ENCODE measurements at places on chromosomes 11 and 22.

- no peaks in the 10 kb centered on the region for H3K4me1 ChIP-seq
- no peaks in the 10 kb centered on the region for H3K27me3 ChIP-seq
- DNase-seq, result no peak
These were observed 62.3 kb upstream of the ANO5 start for GRCh38 chr11:22130462-22131053.

DNA sequence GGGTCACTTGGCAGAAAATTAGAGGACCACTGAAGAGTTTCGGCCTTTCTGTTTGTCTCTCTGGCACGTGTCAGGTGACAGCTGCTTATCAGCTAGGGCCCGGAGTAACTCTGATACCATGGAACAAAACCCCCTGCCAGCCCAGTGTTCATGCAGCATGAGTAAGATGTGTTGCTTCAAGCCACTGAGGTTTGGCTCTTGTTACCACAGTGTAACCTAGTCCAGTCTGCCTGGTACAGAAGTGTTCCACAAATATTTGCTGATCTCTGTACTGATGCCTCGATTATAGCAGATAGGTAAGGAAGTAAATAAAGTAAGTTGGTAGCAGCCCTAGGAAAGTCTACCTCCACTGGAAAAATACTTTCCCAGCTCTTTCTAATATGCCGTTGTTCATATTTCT lies 20.5 kb upstream of the ETS1 start:
- H3K27me3 ChIP-seq, result no peaks in the 10 kb centered on the region
- no peak overlapping the region for H3K27ac ChIP-seq
- H3K4me1 ChIP-seq, result peaks cover 43% of the 10 kb centered on the region

DNA sequence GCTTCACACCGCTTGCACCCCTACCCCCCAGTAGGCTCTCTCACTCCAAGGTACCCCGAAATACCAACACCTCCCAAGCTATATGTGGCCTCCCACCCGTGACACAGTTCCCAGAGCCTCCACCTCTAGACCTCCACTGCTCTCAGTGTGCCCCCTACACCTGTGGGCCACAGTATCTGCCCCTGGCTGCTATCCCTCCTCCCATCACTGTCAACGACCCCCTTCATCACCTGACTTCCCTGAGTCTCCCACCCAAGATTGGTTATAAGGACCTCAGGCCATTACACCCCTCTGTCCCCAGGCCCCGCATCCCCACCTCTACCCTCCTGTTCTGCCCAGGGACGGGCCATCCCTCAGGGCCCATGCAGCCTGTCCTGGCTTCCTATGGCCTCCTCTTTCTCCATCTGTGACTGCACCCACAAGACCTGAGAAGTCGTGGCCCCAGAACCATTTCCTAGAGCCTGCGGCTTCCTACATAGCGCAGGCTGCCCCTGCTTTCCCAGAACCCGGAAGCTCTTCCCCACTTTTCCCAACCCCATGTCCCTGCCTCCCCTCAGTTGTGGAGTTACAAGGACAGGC lies 734 bp downstream of the ACR start:
- DNase-seq, result no peak
- H3K27ac ChIP-seq, result no peak overlapping the region
- no peaks in the 10 kb centered on the region for H3K36me3 ChIP-seq
- peaks cover 6% of the 10 kb centered on the region for H3K4me1 ChIP-seq

- no peak overlapping the region for H3K27ac ChIP-seq
- peaks cover 2% of the 10 kb centered on the region for H3K36me3 ChIP-seq
- peaks cover 49% of the 10 kb centered on the region for H3K27me3 ChIP-seq
- peaks cover 11% of the 10 kb centered on the region for H3K4me1 ChIP-seq
These were observed 4.2 kb downstream of the RAB3IL1 start for GRCh38 chr11:61912991-61913698.

DNA sequence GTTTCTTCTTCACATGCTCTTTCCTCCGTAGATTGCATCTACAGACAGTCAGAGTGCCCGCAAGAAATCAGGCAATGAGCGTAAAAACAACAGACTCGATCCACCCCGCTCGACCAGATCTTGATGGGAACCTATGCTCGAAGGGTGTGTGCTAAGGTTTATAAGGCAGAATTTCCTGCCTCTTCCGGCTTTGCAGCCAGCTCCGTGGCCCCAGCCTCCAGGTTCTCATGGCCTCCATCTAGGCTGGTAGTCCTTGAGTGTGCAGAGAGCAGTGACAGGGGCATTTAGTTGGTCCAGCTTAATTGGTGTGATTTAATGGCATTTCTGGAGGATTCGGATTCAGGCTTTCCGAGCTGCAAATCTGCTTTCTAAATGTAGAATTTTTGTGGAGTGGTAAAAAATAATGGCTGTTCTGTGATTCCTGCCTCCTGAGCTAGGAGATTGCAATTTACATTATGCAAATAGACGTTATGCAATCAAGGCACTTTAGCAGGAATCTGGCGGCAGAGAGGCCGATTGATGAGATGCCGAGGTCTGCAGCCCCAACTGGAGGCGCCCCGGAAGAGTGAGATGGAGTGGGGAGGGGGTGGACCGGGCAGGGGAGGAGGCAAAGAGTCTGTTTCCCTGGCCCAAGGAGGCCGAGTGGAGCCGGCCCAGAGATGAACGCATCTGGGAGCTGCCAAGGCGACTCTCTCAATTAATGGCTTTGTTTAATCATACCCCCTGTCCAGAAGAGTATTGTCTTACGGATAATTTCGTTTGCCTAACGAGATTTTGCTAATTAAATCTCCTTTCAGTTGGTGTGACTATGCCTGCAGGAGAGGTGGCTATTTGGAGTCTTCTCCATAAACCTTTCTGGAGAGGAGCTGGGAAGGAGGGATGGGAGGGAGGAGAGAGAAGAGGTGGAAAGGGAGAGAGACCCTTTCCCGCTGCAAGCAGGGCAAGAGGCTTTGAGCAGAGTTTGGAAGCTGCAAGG lies 75.3 kb downstream of the PKNOX2 start:
- no peak overlapping the region for H3K4me3 ChIP-seq
- peaks cover 3% of the 10 kb centered on the region for H3K36me3 ChIP-seq
- peaks cover 37% of the 10 kb centered on the region for H3K27me3 ChIP-seq
- no peak for DNase-seq

DNA sequence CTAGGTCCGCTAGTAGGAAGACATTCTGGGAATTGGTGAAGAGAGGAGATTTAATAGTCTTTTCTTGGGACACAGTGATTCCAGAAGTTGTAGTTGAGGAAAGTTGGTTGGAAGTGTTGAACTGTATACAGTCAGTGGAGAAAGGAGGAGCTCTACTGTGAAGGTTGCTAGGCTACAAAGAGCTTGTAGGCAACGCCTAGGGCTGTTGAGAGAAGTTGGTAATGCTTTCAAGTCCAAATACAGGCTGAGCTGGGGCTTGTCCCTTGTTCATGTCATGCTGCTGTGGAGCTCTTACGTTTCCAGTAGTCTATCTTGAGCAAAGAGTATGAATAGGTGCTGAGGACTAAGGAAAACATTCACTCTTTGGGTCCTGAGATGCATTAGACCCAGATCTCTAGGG lies 1.1 kb downstream of the TBCEL start:
- DNase-seq, result no peak
- H3K4me3 ChIP-seq, result peak overlapping the region; percentile 92
- H3K27me3 ChIP-seq, result peaks cover 19% of the 10 kb centered on the region
- peak overlapping the region; percentile 91 for H3K27ac ChIP-seq
- peaks cover 43% of the 10 kb centered on the region for H3K4me1 ChIP-seq
- peaks cover 1% of the 10 kb centered on the region for H3K36me3 ChIP-seq

GRCh38 chr11:87198266-87198881 lies 160.6 kb downstream of the TMEM135 start:
- H3K27ac ChIP-seq, result no peak overlapping the region
- no peaks in the 10 kb centered on the region for H3K27me3 ChIP-seq
- no peaks in the 10 kb centered on the region for H3K36me3 ChIP-seq
- peak overlapping the region; percentile 0 for H3K4me3 ChIP-seq
- no peak for DNase-seq

DNA sequence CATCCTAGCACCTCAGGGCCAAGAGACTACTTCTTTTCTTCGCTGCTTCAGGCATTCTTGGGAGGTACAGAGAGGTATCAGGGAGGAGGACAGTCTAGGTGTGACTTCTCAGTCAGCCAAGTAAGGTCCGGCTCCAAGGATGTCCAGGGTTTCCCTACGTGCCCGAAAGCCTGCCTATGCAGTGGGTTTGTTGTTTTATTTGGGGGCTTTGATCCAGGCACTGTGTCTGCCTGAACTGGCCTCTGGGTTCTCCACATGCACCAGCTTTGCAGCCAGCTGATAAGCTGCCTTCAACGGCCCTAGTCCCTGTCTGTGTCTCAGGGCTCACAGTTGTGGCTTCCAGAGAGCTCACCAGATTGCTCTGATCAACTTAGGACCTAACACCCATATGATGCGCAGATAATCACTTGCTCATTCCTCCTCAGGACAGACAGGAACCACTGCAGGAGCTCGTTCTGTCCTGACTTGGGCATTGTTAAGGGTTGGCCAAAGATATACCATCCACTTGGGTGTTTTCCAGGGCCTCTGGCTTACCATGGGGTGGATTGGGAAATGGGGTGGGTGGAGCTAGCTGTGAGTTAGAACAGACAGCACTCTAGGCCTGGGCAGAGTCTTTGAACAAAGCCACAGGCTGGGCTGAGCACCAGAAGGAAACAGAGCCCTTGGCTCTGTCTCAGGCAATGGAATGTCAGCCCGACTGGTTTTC lies 45.5 kb upstream of the CRYBB3 start:
- H3K27ac ChIP-seq, result no peak overlapping the region
- no peaks in the 10 kb centered on the region for H3K27me3 ChIP-seq
- H3K4me3 ChIP-seq, result no peak overlapping the region
- DNase-seq, result no peak
- peaks cover 7% of the 10 kb centered on the region for H3K4me1 ChIP-seq

DNA sequence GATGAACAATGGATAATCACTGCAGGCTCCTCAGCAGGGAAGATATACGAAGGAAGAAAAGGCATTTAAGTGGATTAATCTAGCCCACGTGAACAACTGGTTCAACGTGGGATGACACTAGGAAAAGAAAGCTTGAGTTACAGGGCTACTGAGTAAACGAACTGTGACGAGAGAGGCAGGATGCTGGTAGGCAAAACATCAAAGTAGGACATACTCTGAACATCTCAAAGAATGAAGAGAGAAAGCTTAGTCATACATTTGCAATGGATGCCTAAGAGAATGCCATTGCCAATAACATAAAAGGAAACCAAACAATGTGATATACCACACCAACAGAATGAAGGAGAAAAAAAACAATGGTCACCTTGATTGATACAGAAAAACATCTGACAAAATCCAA lies 12.9 kb downstream of the USP28 start:
- no peaks in the 10 kb centered on the region for H3K27me3 ChIP-seq
- no peak for DNase-seq
- H3K4me1 ChIP-seq, result peaks cover 18% of the 10 kb centered on the region

DNA sequence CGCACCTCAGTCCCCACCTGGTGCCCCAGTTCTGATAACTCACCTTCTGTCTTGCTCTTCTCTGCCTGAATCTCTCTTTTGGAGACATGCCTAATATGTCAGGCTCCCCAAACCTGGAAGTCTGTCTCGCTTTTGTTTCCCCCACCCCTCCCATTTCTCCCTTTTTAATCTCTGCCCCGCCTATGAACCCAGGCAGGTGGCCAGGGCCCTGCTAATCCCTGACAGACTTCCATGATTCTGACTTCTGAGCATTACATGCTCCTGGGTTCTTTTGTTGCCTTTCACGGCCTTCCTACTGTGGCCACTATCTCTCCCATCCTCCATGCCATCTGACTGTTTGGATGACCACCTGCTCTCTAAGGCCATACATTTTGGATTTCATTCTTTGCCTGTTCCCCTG lies 1120.9 kb upstream of the CCDC90B start:
- no peaks in the 10 kb centered on the region for H3K4me1 ChIP-seq
- H3K27ac ChIP-seq, result no peak overlapping the region
- no peak overlapping the region for H3K4me3 ChIP-seq
- H3K27me3 ChIP-seq, result no peaks in the 10 kb centered on the region
- H3K36me3 ChIP-seq, result no peaks in the 10 kb centered on the region
- no peak for DNase-seq

DNA sequence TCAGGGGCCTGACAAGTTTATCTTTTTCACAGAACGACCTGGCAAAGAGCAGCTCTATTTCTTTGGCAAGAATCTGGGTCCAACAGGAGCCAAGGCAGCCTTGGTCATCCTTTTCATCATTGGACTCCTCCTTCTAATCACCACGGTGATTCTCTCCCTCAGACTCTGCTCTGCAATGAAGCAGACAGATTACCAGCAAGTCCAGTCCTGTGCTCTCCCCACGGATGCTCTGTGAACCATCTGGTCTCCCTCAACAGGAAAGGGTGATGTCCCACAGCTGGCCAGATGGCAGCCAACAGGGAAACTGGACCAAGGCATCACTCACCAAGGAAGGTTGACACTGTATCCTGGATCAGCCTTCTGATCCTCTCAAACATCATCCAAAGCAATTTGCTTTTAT lies 17.0 kb upstream of the PANX1 start:
- H3K27ac ChIP-seq, result no peak overlapping the region
- no peak for DNase-seq
- H3K4me3 ChIP-seq, result no peak overlapping the region
- H3K36me3 ChIP-seq, result no peaks in the 10 kb centered on the region
- no peaks in the 10 kb centered on the region for H3K27me3 ChIP-seq

- H3K4me3 ChIP-seq, result no peak overlapping the region
- peaks cover 80% of the 10 kb centered on the region for H3K27me3 ChIP-seq
- H3K36me3 ChIP-seq, result peaks cover 2% of the 10 kb centered on the region
- no peak for DNase-seq
- H3K4me1 ChIP-seq, result peaks cover 3% of the 10 kb centered on the region
- no peak overlapping the region for H3K27ac ChIP-seq
These were observed 8.4 kb upstream of the LMO2 start for GRCh38 chr11:33900159-33900840.

DNA sequence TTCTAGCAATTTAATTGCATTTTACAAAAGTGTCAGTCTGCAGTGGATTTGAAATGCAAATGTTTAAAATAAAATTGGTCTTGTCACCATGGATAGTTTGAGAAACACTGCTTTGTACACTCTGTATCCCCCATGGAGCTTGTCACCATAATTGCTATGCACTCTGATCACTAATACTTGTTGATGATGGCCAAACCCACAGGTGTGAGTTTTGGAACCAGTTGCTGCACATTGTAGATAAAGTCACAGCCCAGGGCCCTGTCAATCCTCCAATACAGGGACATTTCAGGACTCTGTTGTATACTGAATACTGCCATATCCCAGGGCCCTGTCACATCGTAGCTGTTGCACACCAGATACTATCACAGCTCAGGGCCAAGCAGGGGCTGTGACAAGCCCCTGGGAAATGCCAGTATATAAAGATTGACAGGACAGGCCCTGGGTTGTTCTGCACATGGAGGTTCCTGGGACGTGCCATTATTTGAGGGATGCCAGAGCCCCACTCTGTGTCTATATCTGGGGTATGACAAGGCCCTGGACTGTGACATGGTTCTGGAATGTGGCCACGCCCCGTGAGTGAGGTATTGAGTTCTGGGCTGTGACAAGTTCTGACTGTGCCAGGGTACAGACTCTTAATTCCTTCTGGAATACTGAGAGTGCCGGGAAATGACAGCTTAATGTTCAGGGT lies 27.9 kb upstream of the SMPD1 start:
- DNase-seq, result no peak
- no peaks in the 10 kb centered on the region for H3K27me3 ChIP-seq
- no peaks in the 10 kb centered on the region for H3K36me3 ChIP-seq
- no peak overlapping the region for H3K4me3 ChIP-seq
- H3K4me1 ChIP-seq, result peaks cover 6% of the 10 kb centered on the region

GRCh38 chr11:78336877-78337553 lies 80.6 kb downstream of the GAB2 start:
- no peak overlapping the region for H3K4me3 ChIP-seq
- no peak for DNase-seq
- H3K27ac ChIP-seq, result peak overlapping the region; percentile 2
- peaks cover 2% of the 10 kb centered on the region for H3K36me3 ChIP-seq
- H3K4me1 ChIP-seq, result peaks cover 19% of the 10 kb centered on the region
